T-cell (primary cell): ENCODE measurements at places on chromosomes 3 and 15.
A peak's percentile ranks its signal among the peaks of the same experiment; 100 is the strongest.

- DNase-seq, result no peak
These were observed 125.0 kb upstream of the ROPN1 start for GRCh38 chr3:124116906-124117305.

GRCh38 chr3:114380233-114380651 is 86.4 kb downstream of the TIGIT start:
- DNase-seq, result no peak

DNA sequence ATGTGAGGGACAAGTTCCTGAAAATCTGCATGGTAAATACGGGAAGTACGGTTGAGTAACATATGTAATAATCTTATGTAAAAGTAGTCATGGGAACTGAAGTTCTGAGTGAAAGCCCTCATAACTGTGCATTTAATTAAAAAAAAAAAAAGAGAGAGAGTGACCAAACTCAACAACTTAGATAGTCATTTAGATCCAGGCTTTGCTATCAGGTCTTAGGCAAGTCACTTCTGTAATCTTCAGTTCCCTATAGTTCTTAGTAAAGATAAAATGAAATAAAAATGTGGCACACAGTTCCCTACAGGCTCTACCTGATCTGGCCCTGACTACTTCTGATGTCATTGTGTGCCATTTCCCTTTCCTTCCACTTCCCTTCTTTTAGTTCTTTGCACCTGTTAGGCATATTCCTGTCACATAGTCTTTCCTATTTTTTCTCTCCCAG is 15.0 kb downstream of the RNF111 start:
- DNase-seq, result no peak

DNA sequence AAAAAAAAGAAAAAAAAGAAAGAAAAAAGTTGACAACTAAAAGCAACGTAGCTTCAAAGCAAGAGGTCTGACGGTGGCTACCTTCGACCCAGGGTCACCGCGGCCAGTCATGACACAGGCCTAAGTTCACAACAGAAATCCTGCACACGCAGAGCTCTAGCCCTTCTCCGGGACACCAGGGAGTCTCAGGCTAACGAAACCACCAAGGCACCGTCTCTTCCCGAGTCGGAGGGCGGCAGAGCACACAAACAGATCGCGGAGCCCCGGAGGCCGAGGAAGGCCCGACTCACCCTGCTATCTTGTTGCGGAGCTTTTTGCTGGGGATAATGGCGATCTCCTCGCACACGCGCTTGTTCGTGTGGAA is 584 bp downstream of the RPS17 start:
- no peak for DNase-seq

- DNase-seq, result no peak
These were observed 5.9 kb upstream of the TMEM44 start for GRCh38 chr3:194638991-194639605.

DNA sequence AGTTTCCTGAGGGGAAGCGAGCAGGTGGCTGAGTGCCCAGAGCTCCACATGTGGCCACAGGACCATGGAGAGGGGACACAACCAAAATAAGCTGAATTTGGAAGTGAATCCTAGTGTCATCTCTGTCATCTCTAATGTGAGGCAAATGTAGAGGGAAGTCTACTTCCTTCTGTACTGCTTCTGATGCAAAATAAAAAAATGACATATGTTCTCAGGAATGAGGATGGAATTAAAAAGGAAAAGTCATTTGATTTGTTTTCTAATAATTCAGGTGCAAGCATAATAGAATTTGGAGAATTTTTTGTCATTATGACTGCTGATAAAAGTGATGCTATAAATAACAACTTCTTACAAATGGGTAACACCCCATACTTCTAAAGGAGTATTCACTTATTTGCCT is 59.5 kb upstream of the POU1F1 start:
- no peak for DNase-seq

DNA sequence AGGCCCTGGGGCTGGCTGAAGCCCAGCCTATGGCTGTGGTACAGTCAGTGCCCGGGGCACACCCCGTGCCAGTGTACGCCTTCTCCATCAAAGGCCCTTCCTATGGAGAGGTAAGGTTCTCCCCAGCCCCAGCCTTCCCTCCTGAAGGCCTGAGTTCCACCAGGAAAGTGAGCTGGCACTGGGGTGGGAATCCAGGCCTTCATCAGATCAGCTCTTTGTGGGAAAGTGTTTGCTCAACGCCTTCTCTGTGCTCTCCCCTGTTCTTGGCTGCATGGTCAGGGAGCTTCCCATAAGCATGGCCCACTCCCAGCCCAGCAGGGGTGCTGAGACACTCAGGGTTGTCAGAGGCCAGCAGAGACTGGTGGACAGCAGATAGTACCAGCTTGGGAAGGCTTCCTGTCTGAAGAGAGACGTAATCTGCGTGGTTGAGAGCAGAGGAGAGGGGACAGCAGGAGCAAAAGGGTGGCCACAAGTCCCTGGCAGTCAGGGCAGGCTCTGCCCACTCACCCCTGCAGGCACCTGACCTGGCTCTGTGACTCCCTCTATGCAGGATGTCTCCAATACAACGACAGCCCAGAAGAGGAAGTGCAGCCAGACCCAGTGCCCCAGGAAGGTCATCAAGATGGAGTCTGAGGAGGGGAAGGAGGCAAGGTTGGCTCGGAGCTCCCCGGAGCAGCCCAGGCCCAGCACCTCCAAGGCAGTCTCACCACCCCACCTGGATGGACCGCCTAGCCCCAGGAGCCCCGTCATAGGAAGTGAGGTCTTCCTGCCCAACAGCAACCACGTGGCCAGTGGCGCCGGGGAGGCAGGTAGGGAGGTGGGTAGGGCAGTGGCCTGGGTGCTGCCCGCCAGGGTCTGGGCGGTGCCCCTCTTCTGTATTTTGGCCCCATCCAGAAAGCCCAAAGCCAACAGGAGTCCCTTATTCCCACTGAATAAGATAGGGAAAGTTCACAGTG is 38.4 kb downstream of the PML start:
- no peak for DNase-seq

DNA sequence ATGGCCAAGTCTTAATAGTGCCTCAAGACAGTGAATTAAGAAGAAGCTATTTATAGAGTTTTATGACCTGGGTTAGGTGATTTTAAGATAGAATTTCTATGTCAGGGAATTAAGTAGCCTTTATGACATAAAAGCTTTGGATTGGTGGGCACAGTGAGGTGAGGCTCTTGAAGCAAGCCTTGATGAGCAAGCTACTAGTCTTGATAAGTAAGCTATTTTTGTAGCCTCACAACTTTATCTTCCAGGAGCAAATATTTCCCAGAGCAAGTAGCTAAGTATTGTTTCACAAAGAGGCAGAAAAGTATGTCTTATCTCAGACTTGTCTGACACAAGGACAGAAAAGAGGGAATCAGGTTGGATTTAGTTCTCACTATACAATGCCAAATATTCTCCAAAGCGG is 491.7 kb upstream of the RASGRP1 start:
- no peak for DNase-seq

DNA sequence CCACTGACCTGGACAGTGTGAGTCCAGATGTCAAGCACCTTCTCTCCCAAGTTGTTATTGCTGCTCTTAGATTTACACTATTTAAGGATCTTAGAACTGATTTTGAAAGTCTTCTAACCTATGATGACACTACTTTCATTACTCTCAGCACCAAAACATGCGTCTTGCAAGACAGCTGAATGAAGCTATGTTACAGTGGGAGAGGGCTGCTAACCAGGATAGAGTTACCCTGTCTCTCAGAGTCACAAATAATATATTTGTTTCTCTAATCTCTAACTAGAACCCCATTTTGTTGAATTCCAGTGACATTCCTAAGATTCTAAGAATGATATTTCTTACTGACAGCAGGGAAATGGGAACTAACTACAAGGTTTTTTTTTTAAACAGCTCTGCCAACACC is 455.5 kb downstream of the MAGI1 start:
- DNase-seq, result no peak

GRCh38 chr3:99633887-99634558 is 4.4 kb upstream of the COL8A1 start:
- DNase-seq, result no peak

DNA sequence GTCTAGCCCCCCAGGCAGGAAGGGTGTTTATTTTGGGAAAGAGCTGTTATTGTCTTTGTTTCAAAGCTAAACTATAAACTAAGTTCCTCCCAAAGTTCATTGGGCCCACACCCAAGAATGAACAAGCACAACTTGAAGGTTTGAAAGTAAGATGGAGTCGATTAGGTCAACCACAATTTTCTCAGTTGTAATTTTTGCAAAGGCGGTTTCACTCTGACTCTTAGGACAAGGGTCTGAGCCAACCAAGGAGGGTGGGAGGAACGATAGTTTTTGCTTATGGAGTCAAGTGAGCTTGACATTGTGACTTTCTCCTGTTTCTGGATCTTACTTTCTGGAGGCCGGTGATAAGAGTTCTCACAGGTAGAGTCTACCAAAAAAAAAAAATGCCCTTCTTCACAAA is 5.8 kb upstream of the ZNF770 start:
- no peak for DNase-seq

GRCh38 chr15:96421178-96421601 is 90.7 kb downstream of the NR2F2 start:
- no peak for DNase-seq

GRCh38 chr15:76846782-76847181 is 58.4 kb downstream of the SCAPER start:
- DNase-seq, result no peak

- DNase-seq, result no peak
These were observed 3.1 kb downstream of the PARP3 start for GRCh38 chr3:51945031-51945840.

GRCh38 chr3:144102421-144102820 is 130.8 kb downstream of the DIPK2A start:
- DNase-seq, result no peak

DNA sequence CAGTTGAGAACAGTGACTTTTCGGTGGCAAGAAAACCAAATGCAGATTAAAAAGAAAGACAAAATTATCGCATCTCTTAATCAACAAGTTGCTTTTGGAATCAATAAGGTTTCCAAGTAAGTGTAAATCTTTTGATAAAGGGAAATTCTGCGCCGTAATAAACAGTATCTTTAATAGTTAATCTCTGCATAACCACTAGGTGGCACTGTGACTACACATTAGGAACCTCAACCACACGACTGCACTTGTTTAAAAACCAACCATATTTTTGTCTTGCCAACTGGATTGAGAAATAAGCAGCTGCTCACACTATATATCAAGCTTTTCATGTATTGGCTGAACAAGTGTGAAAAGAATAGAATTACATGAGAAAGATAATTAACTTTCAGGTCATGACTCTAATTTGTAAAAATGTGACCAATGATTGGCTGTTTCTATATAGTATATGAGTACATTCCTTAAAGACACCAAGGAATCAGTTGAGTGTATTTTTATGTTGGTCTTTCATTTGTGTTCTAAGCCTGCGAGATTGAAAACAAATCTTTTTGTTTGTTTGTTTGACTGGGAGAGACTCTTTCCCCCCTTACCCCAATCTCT is 72.7 kb downstream of the DZIP3 start:
- DNase-seq, result peak; percentile 46

DNA sequence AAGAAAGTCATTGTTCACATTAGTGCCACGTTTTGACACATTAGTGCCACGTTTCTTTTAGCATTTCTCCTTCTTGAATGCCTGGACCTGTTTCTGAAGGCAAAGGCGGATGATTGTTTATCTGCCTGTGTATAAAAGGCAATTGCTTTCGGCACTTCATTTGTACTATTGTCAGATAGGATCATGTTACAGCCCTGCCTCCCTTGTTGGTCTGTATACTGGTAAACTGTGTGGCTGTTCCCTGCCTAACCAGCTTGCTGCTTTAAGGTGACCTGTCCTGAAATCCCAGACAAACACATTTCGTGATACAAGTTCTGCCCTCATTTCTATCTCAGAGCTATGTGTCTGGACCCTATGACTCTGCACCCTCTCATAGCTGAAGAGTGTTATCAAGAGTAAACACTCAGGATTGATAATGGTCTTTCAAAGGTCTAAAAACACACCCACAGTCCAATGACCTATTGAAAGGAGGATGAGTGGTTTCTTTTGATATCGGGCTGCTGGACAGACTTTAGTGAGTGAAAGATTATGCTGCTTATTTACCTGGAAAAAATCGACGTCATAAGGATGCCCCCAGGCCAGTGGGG is 276.3 kb upstream of the MCTP2 start:
- no peak for DNase-seq

- no peak for DNase-seq
These were observed 3.6 kb downstream of the PLA2G4B start for GRCh38 chr15:41842229-41842628.

GRCh38 chr15:50051811-50052419 is 67.1 kb downstream of the ATP8B4 start:
- no peak for DNase-seq

DNA sequence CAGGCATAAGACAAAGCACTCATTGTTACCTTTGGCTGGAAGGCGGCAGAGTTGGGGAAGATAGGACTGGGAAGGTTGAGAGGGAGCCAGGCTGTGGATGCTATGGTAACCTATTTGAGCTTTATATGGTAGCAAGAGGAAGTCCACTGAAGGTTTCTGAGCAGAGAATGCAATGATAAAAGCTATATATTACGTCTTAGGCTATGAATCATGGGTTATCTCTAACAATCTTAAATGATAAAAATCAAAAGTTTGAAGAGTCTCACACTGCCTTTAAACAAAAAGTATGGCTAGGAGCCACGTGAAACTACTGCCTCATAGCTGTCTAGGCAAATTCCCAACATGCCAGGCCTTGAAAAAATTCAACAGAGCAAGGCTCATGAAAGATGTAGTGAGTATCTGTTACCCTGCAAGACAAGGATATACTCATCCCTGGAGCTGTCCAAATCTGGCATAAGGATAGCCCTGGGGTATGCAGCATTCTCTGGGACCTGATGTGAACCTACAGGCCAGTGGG is 4.1 kb downstream of the P3H2 start:
- no peak for DNase-seq

GRCh38 chr15:79035111-79035601 is 55.4 kb downstream of the RASGRF1 start:
- no peak for DNase-seq
